Activated CD8-positive, alpha-beta T cell treated with anti-CD3 and anti-CD28 coated beads for 36 hours (primary cell): ENCODE measurements at places on chromosomes 13 and 19. TPM values are rescaled to one million over a fixed set of nuclear protein-coding genes. Genes with fewer than 3 reads are reported as not detected.

Gene SAFB2
- total RNA-seq = 70.8 TPM

GRCh38 chr19:55443045-55443823, at the start of gene SHISA7:
SHISA7 (minus strand) TSS chr19:55443300; CDS start chr19:55442863, 437 bp downstream.
- no peak for DNase-seq

- no peak for DNase-seq
Measured at GRCh38 chr19:15253061-15253460, 20.8 kb upstream of the EPHX3 start.

- no peak for DNase-seq
Measured at GRCh38 chr13:23512762-23513395, 57.3 kb upstream of the TNFRSF19 start.
